ENCODE measurements at places on chromosomes 11 and 22.

DNA sequence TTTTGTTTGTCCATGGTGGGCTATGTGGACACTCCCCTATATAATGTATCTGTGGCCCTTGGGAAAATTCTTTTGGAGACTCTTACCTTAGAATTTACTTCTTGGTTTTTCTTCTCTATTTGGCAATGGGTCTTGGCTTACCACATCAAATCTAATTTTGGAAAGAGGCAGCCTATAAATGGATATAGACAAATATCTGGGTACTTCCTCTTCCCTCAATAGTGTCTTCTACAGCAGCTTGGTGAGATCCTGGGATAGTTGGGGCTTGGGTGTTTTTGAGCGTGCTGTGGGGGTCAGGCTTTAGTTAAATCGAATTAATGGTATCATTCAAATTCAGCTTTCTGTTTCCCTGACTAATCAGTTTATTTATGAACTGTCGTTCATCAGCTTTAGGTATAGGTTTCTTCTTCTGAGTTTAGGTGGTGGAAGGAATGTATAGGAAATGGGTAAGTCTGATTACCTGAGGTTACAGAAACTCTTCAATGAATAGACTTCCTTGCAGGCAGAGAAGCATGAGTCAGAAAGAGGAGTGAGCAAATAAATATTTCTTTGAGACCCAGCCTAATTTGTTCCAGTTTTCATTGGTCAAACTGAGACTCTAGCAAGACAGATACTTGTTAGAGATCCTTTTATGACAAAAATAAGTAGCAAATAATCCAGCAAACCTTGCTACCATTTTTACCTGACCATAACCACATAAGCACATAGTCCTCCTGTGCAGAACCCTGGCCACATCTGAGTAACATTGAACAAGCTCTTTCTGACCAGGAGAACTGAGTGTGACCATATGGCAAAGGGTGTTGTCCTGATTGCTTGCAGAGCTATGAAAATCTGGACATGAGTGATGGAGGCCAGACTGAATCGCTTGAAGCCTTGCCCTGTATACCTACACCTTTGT, 68.6 kb upstream of the SORL1-AS1 start:
- no peak for DNase-seq

- no peak for DNase-seq
Measured at GRCh38 chr22:45916515-45916914, 60.4 kb downstream of the WNT7B start.

GRCh38 chr22:39776295-39777009, 117.1 kb downstream of the ENTHD1 start:
- no peak for DNase-seq

DNA sequence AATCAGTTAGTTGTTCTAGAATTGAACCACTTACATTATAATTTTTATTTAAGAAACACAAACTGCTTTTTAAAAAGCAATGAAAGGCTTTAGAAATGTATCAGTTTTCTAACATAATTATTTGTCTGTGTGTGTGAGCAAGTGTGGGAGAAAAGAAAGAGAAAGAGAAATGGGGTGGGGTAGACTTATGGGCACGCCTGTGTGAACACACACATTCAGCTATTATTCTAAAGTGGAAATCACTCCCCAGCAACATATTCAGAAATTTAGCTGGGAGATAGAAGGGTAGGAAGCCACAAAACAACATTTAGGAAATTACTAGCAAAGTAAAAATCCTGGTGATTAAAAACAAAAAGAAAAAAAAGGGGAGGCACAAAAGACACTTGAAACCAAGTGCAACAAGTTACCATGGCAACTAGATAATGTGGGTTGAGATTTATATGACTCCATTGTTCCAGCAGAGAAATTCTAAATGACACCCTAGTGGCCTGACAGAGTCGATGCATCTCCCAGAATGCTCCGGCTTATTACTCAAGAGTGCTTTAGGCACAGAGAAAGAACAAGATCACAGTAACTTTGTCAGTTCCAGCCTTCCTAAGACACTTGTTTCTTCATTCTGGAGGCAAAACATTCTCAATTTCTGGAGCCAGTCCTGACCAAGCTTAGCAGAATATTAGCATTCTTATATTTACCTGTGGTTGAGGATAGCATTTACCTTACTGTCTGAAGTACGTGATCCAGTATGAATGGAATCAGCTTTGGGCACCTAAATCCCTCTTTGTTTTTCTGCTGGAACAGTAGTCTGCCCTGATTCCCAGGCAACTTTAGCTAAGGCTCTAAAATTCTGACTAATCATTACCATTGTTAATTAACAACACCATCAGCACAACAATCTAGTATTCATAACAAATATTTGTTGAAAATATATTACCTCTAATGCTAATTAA, 444.4 kb downstream of the DLG2 start:
- peak; percentile 7 for DNase-seq

GRCh38 chr11:12094872-12095800, 15.3 kb upstream of the MICAL2 start:
- no peak for DNase-seq

- DNase-seq, result no peak
Measured at GRCh38 chr11:122869622-122870021, 12.9 kb upstream of the JHY start.

GRCh38 chr11:6249770-6250555, 9.7 kb upstream of the CCKBR start:
- DNase-seq, result no peak

- no peak for DNase-seq
Measured at GRCh38 chr11:47408598-47409439, 429 bp downstream of the SLC39A13 start.

GRCh38 chr11:118620529-118621070, 13.2 kb downstream of the PHLDB1 start:
- DNase-seq, result no peak

- no peak for DNase-seq
Measured at GRCh38 chr11:70144262-70144661, 58.8 kb upstream of the FADD start.

DNA sequence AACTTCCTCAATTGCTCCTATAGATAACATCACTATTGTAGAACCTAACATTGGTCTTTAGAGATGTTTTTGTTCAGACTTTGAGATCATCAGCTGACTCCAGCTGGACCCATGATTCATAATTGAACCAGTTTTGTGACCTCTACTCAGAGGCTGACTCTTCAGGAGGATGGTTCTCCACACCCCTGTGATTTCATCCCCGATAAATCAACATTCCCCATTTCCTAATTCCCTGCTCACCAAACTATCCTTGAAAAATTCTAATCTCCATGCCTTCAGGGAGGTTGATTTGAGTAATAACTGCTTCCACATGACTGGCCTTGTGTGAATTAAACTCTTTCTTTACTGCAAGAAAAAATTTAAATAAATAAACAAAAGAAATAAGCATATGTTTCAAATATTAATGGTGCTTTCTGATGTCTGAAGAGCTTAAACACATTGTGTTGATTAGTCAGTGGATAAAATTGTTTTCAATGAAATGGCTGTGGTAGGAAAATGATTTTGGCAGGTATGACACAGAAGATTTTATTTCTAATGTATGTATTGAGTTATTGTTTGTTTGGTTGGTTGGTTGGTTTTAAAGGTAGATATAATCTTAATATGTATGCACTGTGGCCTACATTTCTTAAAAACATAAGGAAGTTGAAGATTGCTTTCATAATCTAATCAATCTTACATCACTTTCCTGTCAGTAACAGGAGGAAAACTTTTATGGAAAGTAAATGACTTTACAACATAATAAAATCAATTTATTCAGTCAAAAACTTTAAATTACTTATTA, 427.9 kb upstream of the CCDC179 start:
- DNase-seq, result no peak

- DNase-seq, result no peak
Measured at GRCh38 chr22:45638834-45639746, 32.5 kb upstream of the ATXN10 start.

DNA sequence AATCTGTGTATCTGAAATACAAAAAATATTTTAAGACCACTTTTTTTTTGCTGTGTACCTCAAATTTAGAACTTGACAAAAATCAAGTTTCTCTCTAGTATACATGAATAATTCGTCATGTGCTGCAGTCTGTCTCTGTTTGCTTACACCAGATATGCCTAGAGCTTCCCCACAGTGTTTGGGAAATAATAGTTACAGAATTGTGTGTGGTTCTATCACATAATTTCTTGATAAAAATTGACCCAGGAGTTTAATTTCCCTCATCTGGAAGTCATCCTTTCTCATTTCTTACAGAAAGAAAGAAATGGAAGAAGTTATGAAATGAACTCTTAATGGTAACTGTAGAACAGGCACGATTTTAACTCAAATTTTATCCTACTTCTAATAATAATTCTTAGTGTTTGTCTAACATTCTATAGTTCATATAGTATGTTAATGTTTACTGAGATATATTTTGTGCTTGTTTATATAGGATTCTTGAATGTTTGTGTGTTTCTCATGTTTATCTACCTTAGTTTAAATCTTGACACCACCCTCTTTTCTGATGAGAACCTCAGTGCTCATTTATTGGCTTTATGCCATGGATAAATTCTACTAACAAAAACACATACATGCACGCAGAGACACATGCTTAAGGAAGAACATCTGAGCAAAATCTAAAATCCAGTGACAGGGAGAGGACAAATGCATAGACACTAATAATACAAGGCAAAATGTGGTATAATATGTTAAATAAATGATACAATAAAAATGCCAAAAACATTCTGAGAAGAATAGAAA, 61.4 kb upstream of the CTSC start:
- no peak for DNase-seq

GRCh38 chr11:76280882-76281557, 74.7 kb upstream of the WNT11 start:
- no peak for DNase-seq

- DNase-seq, result peak; percentile 76
Measured at GRCh38 chr11:88174709-88175568, at the start of gene RAB38. TSS of gene RAB38 (minus strand) at chr11:88175443. CDS start at chr11:88175384, 59 bp downstream.

DNA sequence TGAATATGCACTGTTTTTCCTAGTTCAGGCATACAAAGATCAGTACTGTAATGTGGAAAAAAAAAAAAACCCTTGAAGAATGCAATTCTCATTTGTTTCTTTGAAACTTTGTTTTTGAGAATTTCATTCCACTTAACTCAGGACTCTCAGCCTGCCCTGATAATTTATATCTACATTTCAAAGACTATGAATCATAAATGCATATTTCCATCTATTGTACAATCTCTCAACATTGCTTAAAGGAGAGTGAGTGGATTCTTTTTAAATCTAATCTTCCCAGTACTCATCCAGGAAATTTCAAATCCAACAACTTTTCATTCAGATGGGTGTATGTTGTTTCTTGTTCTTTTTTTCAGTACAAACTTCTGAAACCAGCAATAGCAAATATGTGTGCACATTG, 322.2 kb upstream of the DDI1 start:
- DNase-seq, result no peak

DNA sequence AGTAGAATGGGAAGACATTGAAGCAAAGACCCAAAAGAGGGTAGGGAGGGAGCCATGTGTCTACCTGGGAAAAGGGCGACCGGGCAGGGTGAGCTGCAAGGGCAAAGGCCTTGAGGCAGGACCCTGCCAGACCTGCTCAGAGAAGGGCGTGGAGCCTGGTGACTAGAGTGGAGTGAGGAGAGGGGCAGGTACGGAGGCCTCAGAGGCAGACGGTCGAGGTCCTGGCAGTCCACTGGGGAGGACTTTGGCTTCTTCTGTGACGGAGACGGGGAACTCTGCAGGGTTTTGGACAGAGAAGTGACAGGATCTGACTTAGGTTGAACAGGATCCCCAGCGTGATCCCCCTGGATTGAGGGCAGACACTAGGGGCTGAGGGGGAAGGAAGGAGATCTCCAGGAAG, 12.9 kb downstream of the RIBC2 start:
- DNase-seq, result no peak

DNA sequence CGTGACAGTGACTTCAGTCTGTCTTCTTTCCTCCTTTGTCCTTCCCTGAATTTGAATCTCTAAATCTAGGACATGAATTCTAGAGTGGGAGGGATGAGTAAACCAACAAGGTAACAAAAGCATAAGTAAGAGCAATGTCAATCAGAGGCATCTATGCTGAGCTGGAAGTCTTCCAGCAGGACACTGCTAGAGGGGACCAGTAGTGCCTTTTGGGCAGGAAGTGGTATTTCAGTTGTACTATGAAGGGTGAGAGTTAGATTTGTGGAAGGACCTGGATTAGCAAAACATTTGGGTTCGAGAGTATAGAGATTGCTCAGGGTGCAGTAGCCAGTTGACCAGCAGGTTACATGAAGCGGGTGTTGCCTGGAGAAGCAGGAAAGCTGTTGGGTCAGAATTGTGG, 40.3 kb downstream of the MEI1 start:
- DNase-seq, result no peak

DNA sequence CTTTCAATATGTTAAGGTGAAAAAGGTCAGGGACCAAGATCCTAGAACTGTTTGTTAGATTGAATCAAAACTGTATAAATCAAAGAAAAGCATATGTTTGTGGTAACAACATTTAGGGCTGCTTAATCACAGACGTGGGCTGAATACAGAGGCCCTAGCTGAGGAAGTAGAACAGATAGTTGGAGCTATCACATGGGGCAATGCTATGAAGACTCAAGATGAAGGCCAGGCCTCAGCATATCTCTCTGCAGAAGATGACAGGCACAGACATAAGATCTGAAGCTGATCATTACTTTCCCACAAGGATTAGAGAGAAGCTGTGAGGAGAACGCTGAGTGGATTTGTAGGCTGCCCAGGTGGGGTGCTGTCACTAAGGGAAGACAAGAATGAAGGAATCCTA, 158.6 kb upstream of the CARD18 start:
- DNase-seq, result no peak

- DNase-seq, result no peak
Measured at GRCh38 chr11:93359396-93359795, 28.9 kb downstream of the DEUP1 start.

- no peak for DNase-seq
Measured at GRCh38 chr11:2847561-2847960, 38.0 kb downstream of the CDKN1C start.

DNA sequence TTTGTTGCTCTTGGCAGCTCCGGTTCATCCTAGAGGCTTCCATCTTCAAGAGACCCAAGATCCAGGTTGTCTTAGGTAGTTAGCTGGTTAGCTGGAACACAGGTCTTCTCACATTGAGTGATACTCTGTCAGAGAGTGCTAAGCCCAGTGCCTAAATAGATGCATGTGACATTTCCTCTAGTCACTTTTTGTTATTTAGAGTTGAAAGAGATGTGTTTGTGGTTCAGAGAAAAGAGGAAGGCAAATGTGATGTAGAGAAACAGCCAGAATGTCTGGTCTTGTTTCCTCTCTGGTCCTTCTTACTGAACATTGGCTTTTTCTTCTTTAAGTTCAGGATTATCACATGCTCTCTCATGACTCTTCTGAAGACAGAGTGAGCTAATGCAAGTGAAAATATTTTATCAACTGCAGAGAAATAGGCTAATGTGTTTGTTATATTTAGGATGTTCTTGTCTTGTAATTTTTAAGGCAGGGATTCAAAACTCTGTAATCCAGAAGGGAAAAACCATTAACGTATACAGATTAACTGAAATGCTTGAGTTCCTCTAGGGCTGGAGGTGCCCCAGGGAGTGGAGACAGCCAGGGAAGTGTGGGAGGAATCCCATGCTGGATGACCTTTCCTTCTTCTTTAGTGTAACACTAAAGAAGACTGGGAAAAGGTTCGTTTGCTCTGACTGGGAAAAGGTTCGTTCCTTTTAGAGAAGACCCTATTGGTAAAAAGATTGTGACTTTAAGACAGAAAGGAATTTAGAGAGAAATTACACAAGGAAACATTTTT, 75.4 kb downstream of the SWAP70 start:
- no peak for DNase-seq

- no peak for DNase-seq
Measured at GRCh38 chr11:71421392-71421950, 26.7 kb downstream of the DHCR7 start.

GRCh38 chr11:76689313-76690260, 19.0 kb upstream of the LRRC32 start:
- DNase-seq, result no peak

GRCh38 chr22:37499027-37499707, 13.0 kb upstream of the MFNG start:
- no peak for DNase-seq

Measured in right lung (tissue), 10 donors.